ENCODE measurements at places on chromosomes 7 and 10. TPM values are rescaled to one million over a fixed set of nuclear protein-coding genes. Genes with fewer than 3 reads are reported as not detected.

ACHE gene
- 0.97 TPM for total RNA-seq

DNA sequence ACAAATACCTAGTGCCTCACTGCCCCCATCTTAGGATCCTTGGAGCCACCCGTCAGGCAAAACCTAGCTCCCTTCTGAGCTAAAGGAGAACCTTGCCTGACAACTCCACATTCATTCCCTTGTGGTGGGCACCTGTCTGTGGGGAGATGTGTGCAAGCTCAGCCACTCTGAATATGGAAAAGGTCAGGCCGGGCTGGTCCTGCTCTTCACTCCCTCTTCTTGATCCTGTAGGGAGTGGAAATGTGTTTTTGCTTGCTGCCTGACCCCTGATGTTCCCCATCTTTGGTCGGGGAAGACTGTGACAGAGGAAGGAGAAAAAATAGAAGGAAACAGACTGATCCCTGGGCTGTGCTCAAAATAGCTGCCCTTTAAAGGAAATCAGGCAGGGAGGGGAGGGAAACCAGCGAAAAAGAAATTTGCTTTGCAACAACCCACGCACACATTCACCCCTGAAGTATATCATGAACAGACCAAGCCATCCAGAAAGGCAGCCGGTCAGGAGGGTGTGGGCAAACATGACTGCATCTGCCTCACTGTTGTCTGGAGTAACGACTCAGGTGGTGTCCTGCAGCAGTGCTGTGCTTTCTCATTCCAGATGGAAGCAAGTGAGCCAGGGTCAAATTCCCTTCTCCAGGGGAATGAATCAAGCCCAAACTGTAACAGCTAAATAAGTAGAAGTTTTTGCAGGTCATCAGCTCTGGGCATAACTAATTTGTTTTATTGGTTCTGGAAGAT lies 74.0 kb downstream of the SCRN1 start:
- no peak overlapping the region for H3K27ac ChIP-seq
- no peak overlapping the region for H3K4me3 ChIP-seq
- no peaks in the 10 kb centered on the region for H3K27me3 ChIP-seq
- no peaks in the 10 kb centered on the region for H3K4me1 ChIP-seq
- DNase-seq = no peak

LEP gene
- not detected for total RNA-seq

- peaks cover 12% of the 10 kb centered on the region for H3K4me1 ChIP-seq
- peaks cover 4% of the 10 kb centered on the region for H3K27me3 ChIP-seq
- peak overlapping the region; percentile 65 for H3K4me3 ChIP-seq
- H3K36me3 ChIP-seq = no peaks in the 10 kb centered on the region
Measured at GRCh38 chr7:13984061-13984460, 5.4 kb downstream of the ETV1 start.

CHST15 gene
- total RNA-seq = 36.5 TPM

ADAM22 gene
- 2.7 TPM for total RNA-seq

RBM28 gene
- total RNA-seq = 26.9 TPM

DNA sequence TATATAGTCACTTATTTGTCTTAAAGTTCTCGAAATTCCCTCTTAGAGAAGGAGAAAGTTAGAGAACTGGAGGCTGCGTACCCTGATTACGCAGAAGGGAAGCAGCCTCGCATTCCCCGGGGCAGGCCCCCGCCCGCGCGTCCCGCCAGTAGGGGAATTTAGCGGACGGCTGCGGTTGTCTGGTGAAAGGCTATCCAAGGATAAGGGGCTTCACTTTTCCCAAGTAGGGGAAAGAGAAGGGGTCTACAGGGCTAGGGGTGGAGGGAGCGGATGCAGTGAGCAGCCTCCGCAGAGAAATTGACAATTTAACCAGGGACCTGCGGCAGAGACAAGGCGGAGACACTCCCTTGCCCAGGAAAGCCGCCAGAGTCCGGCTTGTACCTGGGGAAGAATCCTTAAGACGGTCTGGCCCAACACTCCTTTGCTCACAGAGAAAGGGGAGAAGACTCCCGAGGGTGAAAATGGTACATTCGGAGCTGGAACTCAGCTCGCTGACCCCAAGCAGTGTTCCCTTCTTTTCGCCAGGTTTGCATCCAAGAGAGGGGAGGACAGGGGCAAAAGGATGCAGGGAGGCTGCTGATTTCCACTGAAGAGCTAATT lies 994 bp upstream of the MAGI2 start:
- peaks cover 6% of the 10 kb centered on the region for H3K36me3 ChIP-seq
- H3K27me3 ChIP-seq = no peaks in the 10 kb centered on the region
- H3K27ac ChIP-seq = peak overlapping the region; percentile 91
- peak overlapping the region; percentile 72 for H3K4me3 ChIP-seq

GRCh38 chr10:2700626-2701305 lies 366.6 kb upstream of the PFKP start:
- no peak for DNase-seq
- no peak overlapping the region for H3K4me3 ChIP-seq
- no peak overlapping the region for H3K27ac ChIP-seq

DNA sequence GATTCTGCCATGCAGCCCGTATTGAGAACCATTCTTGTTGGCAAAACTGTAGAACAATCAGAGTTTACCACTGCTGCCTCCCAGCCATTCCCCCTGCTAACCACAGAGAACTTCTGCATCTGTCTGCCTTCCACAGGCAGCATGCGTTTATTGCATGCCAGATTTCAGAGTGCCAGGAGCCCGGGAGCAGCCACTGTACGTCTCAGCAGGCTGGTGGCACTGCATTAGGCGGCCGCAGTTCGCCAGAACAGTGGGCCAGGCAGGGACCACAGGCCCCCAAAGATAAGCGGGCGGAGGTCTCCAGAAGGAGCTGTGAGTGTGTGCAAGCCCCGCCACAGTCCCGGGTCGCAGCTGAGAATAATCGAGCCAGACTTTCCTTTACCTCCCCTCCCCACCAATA lies 31.8 kb downstream of the ZNF467 start:
- peak overlapping the region; percentile 41 for H3K4me3 ChIP-seq
- H3K27me3 ChIP-seq = peaks cover 10% of the 10 kb centered on the region
- peaks cover 12% of the 10 kb centered on the region for H3K4me1 ChIP-seq
- no peaks in the 10 kb centered on the region for H3K36me3 ChIP-seq
